ENCODE measurements at places on chromosomes 1 and 21. TPM values are rescaled to one million over a fixed set of nuclear protein-coding genes. Genes with fewer than 3 reads are reported as not detected.

DNA sequence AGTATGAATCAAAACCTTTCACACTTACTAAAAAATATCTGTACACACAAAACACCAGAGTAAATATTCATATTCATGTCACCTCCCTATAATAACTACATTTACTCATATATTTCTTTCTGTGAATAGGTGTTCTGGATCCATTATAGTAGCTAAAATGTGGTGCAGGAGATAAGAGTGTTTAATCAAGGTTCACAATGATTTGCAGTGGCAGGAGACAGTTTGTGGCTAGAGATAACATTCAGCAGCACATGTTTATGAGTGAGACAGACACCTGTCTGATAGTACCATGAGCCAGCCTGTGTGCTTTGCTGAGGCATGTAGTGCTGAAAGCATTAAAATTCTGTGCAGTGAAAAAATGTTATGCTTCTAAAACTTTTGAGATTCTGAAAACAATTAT, 410.3 kb downstream of the SRGAP2C start:
- DNase-seq, result no peak

DNA sequence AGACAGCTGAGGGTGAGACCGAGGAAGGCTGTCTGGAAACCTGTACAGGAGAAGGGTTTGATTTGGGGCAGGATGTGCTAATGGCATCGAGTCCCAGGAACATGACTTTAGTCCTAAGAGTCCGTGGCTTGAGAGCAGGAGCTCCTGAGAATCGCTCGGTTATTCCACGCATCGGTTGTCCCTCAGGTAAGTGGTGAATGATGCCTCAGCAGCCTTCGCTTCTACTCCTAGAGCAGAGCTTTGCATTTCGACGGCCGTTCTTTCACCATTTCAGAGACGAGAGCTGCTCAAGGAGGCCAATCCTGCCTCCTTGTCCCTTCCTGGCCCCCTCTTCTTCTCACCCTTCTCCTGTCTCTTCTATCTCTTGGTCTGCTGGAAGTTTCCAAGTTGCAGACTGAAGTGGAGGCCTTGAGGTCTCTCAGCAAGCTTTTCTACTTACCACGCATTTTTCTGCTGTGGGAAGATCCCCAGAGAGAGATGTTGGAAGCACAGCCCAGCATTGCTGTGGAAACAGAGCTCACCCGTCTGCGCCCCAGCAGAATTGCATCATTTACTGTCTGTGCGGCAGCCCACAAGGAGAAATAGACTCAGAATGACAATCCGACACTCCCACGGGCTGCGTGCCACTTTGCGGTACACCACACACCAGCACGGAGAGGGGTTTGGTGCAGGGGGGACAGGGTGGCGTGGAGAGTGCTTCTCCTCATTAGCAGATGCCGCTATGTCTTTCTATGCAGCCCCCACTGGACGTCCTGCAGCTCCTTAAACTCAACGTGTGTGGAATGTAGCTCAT, 270.7 kb upstream of the C1orf174 start:
- no peak for DNase-seq

BMP8B gene
- 0.26 TPM for total RNA-seq

GSTM5 gene
- 0.05 TPM for total RNA-seq

DNA sequence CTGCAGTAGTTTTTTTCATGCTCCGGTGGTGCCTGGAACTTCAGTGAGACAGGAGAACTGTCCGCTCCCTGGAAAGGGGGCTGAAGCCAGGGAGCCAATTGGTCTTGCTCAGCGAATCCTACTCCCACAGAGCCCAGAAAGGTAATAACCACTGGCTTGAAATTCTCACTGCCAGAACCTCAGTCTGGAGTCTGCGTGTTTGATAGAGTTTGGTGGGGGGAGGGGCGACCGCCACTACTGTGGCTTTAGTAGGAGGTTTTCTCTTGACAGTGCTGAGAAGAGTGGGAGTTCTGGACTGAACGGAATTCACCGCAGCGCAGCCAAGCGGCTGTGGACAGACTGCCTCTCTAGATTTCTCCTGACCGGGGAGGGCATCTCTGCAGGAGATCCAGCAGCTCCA, 8.0 kb upstream of the OR2M3 start:
- DNase-seq, result no peak

DNA sequence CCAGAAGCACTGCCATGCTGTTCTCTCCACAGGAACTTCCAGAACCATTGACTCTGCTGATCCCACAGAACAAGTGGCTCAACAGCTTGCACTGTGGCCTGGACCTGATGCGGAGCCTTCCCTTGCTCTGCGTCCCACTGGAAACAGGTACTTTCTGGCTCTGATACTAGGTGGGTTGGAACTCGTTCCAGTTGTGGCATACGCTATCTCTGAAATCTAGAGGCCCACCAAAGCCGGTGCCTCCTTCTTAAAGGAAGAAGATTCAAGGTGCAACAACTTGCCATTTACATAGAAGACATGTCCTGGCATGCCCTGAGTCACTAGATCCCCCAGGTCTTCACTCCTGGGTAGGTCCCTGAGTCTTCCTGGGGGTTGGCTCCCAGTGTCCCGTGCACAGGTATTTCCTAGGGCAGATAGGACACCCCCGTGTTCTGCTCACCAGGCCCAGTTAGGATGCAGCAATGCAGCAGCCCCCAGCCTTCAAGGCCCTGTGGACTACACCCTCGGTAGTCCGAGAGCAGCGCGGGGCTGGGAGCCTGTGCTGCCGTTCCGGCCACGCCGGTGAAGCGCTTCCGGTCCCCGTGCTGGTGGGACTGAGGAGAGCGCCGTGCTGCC, 10.8 kb upstream of the PCBP3 start:
- DNase-seq, result peak; percentile 17

GRCh38 chr1:31154000-31154631, 85.6 kb downstream of the NKAIN1 start:
- DNase-seq, result no peak

GRCh38 chr1:212532469-212533147, 76.0 kb upstream of the ATF3 start:
- no peak for DNase-seq

THBS3 gene
- 13.4 TPM for total RNA-seq

KCNK1 gene
- 0.18 TPM for total RNA-seq

ITGB2 gene
- total RNA-seq, result 530 TPM

DNA sequence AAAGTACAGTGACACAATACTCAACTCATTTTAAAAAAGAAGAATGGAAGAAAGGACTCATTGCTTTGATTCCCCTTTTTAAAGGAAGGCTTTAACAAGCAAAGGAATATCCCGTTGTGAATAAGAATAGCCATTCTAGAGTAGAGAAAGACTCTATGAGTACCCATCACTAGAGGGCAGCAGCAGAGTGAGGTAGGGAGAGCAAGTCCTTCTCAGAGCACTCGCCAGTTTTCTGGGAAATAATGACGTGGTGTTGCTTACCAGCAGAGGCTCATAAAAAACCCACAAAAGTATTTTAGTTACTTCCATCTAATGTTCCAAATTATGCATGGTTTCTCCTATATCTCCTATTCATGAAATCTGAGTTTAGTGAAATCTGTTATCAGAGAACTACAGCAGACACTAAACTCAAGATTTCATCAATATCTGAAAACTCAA, 74.6 kb downstream of the USP24 start:
- DNase-seq, result peak; percentile 88
